ENCODE measurements at places on chromosomes 12 and 14.

- DNase-seq = no peak
Observed at GRCh38 chr14:31718585-31718984, 157.4 kb downstream of the NUBPL start.

GRCh38 chr12:21776175-21776574 is 1.7 kb upstream of the KCNJ8 start:
- no peak for DNase-seq

DNA sequence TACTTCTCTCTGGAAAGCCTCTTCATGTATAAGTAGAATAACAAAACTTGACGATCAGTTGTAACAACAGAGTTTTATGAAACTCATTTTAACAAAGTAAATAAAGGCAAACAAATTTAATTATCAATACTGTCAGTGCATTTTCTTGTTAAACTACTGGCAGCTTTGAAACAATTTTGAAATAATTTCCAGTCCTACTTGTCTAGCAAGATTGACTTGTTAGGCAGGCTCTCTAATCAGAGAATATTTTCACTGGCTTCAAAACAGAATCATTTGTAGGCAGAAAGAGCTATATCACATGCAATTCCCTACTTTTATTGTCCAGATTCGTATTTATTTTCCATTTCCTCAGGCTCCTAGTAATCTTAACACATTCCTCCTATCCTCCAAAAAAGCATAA is 45.9 kb upstream of the SLC6A13 start:
- DNase-seq = no peak

DNA sequence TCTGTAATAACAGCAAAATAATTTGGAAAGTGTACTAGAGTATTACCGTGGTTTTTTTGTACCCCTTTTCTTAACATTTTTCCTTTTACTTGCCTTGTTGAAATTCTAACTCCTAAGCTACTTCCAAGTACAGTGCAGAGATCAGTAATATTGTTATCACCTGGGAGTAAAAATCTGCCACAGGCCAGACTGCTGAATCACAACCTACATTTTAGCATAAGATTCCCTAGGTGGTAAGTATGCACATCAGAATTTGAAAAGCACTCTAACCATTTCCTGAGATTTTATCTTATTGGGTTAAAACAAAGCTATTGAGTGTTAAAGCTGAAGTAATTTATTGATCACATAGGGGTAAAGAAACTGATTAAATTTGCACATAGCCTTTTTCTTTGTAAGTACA is 55.2 kb upstream of the KCNH3 start:
- no peak for DNase-seq

- DNase-seq = no peak
Observed at GRCh38 chr12:61414470-61414869, 845.7 kb upstream of the USP15 start.

DNA sequence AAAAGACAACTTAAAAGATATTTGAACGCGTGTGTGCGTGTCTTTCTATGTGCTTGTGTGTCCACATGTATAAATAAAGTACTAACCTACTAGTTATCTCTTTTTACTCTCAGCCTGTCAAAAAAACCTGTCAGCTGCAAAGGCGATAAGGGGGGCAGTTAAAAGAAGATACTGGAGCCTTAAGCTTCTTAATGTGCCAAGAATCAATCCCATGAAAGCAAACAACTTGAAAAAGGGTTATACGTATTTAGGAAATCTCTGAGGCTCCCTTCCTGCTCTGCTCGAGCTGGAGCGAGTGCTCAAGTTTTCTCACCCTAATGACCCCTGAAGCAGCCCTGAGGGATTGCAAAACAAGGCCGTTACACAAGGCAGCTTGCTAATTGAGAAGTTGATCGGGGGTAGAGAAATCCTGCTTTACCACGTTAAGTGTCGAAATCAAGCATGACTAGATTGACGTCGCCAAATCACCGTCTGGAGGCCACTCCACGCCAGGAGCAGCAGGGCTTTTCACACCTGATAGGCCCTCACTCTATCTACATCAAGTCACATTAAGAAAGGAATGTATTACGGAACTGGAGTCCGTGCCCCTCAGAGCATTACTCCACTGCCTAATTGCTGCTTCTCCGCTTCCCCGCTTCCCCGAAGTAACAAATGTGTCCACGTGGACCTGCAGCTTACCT is 32.4 kb downstream of the LMO3 start:
- no peak for DNase-seq

DNA sequence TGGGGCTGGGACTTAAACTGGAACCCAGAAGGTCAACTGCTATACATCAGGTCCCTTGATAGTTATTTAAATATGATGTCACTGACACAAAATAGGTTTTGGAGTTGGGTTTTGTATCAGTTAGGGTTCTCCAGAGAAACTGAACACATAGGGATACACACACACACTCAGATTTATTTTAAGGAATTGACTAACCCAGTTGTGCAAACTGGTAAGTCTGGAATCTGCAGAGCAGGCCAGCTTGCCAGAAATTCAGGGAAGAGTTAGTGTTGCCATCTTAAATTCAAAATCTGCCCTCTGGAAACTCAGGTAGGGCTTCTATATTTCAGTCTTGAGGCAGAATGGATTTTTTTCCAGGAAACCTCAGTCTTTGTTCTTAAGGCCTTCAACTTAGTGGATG is 36.9 kb downstream of the MAPK1IP1L start:
- no peak for DNase-seq

DNA sequence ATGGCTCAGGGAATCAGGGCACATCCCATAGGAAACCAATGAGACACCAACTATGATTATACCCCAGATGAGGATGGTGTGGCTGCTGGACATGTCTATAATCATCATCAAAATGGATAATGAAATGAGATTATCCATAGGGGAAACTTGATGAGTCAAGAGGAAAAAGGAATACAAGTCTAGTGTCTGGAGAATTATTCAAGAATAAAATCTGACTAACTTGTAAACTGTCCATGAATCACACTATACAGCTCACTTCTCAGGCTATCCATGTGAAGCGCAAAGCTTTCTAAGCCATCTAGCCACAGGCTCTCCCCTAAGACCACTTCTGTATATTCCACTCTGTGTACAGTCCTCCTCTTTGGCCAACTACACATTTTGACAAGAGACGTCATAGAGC is 52.5 kb downstream of the DUSP16 start:
- DNase-seq = no peak

DNA sequence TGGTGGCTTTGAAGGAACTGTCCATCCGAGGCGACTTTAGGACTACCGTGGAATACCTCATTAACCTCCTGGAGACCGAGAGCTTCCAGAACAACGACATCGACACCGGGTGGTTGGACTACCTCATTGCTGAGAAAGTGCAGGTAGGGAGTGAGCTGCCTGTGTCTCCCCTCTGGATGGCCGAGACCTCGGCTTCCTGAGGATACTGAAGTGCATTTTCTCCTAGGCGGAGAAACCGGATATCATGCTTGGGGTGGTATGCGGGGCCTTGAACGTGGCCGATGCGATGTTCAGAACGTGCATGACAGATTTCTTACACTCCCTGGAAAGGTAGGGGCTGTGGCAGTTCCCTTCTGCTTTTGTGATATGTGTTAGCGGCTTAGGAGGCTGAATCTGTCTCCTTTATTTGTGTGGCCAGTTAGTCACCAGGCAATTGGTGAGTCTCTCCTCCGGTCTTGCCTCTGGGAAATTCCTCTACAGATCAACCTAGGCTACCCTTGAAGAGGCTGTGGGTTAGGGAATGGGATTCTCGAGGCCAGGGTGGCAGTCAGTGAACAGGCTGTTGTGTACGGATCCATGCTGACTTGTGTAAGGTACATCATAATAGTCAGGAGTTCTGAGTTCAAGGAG is 75.3 kb downstream of the ACACB start:
- DNase-seq = no peak

GRCh38 chr12:99026332-99027054 is 381.4 kb downstream of the APAF1 start:
- DNase-seq = no peak

Measured in HFF-Myc (cell line).